Naive B cell (primary cell): ENCODE measurements at places on chromosomes 6 and 20. TPM values are rescaled to one million over a fixed set of nuclear protein-coding genes. Genes with fewer than 3 reads are reported as not detected.

The DEFB132 gene
- not detected for polyA plus RNA-seq

The GCM1 gene
- polyA plus RNA-seq = 0.31 TPM

The LAMA2 gene
- not detected for polyA plus RNA-seq

The FAM209A gene
- 1.1 TPM for polyA plus RNA-seq

The NKAIN2 gene
- polyA plus RNA-seq = not detected

The HLA-DQB1 gene
- 2,258 TPM for polyA plus RNA-seq

The ARHGAP40 gene
- not detected for polyA plus RNA-seq

The TMEM244 gene
- not detected for polyA plus RNA-seq

The SCAND1 gene
- 203 TPM for polyA plus RNA-seq

The MOXD1 gene
- polyA plus RNA-seq = 7.2 TPM

The HAO1 gene
- polyA plus RNA-seq = not detected

The CEP250 gene
- polyA plus RNA-seq = not detected

The ZSCAN23 gene
- not detected for polyA plus RNA-seq

The RCAN2 gene
- not detected for polyA plus RNA-seq

The C6orf141 gene
- polyA plus RNA-seq = not detected

The MCHR2 gene
- not detected for polyA plus RNA-seq

The RRAGD gene
- polyA plus RNA-seq = 0.58 TPM

The GPR6 gene
- polyA plus RNA-seq = not detected
